ENCODE measurements at places on chromosomes 12 and 14.
A peak's percentile ranks its signal among the peaks of the same experiment; 100 is the strongest.

GRCh38 chr12:96752211-96752610 is 154.8 kb upstream of the NEDD1 start:
- no peak for DNase-seq

DNA sequence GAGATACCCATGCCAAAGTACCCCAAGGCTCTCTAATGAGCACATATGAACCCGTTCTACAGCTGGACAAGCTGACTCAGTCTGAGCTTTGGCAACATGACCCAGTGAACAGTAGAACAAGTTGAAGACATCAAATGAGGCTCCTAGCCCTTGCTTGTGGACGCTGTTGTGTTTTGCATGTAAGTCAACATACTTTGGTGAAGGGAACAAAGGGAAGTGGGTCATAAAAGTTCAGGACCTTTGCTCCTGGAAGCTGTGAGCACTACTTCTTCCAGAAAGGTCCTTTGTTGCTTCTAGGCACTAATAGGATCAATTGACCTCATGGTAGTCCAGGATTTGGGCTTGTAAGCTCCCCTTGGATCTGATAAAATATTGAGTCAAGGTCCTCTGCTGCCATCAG is 613.5 kb upstream of the TBX3 start:
- no peak for DNase-seq

- DNase-seq, result no peak
Observed at GRCh38 chr12:132186208-132186856, 42.1 kb downstream of the NOC4L start.

GRCh38 chr12:69026336-69026735 is 93.4 kb upstream of the CPM start:
- DNase-seq, result no peak

DNA sequence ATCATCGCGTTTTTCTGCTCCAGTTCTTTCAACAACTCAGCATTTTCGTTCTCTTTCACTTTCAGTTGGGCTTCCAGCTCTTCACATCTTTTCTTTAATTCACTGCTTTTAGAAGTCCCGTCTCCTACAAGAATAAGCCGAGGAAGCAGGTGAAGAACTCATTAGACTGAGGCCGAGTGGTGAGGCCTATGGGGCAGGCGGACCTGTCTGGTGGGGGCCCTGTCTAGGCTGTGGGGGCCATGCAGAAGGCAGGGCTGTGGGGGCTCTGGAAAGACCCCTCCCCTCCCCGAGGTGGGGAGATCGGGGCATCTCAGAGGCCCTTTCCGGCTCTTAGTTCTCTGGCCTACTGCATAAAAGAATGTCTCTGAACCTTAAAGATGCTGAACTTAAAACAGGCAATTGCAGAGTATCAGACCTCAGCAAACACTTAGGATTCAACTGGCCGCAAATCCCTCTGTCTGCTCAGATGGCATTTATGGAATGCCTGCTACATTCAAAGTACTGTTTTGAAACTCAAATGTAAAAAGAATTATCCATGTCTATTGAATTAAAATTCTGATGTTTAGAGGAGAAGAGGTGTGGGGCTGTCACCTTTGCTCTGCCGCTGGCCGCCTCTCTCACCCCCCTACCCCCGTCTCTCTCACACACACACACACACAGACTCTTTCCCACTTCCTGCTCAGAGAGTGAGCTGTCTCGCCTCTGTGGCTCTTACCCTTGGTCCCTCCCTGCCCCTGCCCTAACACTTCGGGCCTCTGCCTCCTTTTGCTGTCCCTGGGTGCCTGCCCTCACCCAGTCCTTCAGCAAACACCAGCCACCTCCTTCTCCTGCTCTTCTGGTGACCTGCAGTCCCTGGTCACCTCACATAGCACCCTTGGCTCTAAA is 34.7 kb downstream of the CCDC92 start:
- DNase-seq, result no peak

DNA sequence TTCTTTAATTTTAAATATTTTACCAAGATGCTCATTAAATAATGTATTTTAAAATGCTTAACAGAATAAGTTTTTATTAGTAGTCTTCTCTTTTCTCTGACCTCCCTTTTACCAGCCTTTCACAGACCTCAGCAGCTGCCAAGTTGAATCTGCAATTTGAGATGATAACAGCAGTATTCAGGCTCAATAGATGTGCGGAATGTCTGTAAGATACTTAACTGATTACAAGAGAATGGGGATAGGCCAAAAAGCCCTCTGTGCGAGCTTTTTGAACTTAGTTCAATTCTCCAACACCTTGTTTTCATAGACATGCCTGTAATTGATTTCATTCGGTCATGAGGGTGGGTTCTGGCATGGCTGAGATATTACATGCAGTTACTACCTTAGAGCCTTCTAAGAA is 277.2 kb downstream of the TMTC2 start:
- DNase-seq, result no peak

- DNase-seq, result peak; percentile 21
Observed at GRCh38 chr12:115257791-115258190, 573.8 kb upstream of the TBX3 start.

GRCh38 chr12:49698619-49699545 is 8.3 kb downstream of the FMNL3 start:
- DNase-seq, result no peak

GRCh38 chr12:124296916-124297351 is 2.0 kb downstream of the RFLNA start:
- no peak for DNase-seq

DNA sequence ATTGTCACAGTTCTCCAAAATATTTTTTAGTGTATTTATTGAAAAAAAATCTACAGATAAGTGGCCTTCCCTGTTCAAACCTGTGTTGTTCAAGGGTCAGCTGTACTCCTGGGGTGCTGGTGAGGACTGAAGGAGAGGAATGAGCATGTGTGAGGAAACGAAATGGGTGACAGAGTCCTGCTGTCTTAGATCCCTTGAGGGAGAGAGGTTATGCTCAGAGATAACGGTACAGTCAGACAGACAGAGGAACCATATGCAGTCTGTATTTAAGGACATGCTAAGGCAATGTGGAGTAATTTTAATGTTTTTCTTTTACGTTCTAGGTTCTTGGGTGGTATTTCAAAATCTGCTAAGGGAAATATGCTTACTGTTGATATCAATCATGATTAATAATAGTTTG is 352.9 kb upstream of the RGS6 start:
- DNase-seq, result no peak

DNA sequence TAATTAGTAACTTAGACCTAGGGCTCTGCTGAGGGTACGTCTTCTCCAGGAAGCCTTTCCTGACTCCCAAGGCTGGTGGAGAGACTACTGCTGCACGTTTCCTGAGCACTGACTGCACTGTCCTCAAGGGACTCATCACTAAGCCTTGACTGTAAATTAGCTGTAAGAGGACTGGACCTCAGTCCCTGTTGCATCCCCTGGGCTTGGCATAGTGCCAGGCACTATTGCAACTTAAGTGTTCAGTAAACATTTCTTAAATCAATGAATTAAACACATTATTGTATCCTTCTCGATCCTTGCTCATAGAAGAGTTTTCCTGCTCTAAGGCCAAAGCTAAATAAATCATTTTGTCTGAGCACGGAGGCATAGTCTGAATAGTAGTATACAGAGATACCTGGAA is 31.9 kb upstream of the IFNG-AS1 start:
- no peak for DNase-seq

GRCh38 chr14:97709552-97709951 is 912.4 kb downstream of the VRK1 start:
- no peak for DNase-seq

DNA sequence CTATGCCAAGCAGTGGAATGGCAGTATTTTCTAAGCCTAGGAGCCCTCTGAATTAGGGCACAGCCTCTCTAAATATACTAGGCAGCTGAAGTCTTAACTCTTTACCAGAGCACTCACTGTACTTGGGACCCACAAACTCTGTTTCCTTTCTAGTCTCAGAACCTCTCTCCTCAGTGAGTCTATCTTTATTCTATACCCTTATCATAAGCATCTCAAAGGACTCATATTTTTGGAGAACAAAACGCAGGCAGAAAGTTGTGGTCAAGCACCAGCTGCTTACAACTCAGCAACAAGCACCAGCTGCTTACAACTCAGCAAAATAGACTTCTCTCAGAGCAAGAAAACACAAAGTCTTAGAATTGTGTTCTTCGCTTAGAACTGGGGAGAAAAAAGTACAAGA is 993 bp downstream of the CCDC196 start:
- no peak for DNase-seq

- DNase-seq, result no peak
Observed at GRCh38 chr12:52137746-52138145, 54.1 kb downstream of the KRT80 start.

- DNase-seq, result no peak
Observed at GRCh38 chr12:123898673-123899072, 74.0 kb downstream of the CCDC92 start.

DNA sequence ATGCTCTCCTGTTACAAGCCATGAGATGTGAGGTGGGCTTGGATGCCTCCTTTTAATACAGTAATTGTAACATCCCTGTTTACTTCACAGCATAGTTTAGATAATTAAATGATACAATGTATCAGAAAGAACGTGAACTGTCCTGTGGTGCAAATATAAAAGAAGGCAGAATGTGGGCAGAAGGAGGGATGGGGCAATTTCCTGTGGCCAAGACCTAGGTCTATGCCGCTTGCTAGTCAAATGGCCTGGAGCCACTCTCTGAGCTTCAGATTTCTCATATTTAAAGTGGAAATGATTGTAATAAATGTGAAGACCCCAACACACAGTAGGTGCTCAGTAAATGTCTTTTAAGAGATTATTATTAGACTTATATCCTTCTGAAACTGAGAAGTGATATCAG is 24.0 kb upstream of the EVL start:
- DNase-seq, result no peak

Data from GM04503 (cell line).